Mucosa of gallbladder (tissue), 1 donor: ENCODE measurements at places on chromosomes 2 and 18. TPM values are rescaled to one million over a fixed set of nuclear protein-coding genes. Genes with fewer than 3 reads are reported as not detected.

- DNase-seq = no peak
These were observed 105.9 kb downstream of the SOX11 start for GRCh38 chr2:5798084-5798483.

Gene ZSCAN30
- total RNA-seq = 17.9 TPM

- DNase-seq = no peak
These were observed 58.3 kb downstream of the INHBB start for GRCh38 chr2:120404274-120404673.

- no peak for DNase-seq
These were observed 105.0 kb upstream of the ITGA4 start for GRCh38 chr2:181352158-181352557.

GRCh38 chr18:11052800-11053199 lies 96.6 kb downstream of the PIEZO2 start:
- no peak for DNase-seq
